Stromal cell of bone marrow (primary cell): ENCODE measurements at places on chromosomes 5 and 9.

DNA sequence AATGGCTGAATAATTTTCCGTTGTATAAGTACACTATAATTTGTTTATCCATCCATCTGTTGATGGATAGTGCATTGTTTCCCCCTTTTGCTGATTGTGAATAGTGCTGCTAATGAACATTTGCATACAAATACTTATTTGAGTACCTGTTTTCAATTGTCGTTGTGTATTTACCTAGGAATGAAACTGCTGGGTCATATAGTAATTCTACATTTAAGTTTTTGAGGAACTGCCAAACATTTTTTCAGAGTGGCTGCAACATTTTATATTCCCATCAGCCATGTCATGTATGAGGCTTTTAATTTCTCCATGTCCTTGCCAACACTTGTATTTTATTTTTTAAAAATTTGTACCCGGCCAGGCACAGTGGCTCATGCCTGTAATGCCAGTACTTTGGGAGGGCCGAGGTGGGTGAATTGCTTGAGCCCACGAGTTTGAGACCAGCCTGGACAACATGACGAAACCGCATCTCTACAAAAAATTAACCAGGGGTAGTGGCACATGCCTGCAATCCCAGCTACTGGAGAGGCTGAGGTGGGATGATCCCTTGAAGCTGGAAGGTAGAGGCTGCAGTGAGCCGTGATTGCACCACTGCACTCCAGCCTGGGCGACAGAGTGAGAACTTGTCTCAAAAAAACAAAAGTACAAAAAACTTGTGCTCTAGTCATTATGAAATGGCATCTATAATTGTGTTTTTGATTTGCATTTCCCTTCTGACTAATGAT, 2.2 kb upstream of the ANXA6 start:
- no peak for DNase-seq

DNA sequence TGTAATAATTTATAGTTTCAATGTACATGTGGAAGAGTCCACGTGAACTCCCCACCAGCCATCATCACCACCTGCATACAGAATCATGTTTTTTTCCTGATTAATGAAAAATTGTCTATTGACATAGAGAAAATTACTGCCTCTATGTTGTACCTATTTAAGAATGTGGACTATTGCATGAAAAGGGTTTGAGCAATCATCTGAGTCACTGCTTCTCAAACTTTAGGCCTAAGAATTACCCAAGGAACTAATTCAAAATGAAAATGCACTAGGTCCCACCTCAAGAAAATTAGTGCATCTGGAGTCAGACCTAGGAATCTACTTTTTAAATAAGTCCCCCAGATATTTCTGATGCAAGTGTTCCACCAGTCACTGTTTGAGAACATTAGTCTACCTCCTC, 709.3 kb downstream of the MAT2B start:
- DNase-seq = no peak

DNA sequence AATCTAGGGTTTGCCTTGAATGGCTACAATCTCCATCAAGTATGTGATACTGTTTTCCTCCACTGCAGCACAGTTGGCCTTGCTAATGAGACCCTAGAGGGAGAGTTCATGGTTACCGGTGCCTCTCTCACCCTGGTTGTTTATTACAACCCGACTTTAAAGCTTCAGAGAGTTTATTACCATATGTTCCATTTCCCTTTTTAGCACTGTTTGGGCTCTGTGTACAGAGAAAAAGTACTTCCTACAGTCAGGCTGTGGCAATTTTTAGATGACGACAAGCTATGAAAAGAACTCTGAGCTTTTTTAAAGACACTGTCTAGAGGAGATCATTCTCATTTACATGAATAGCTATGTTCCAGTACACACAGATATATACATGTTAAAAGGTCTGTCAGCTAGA, 48.8 kb upstream of the PLCXD3 start:
- DNase-seq = no peak

GRCh38 chr5:32520972-32521371, 64.4 kb upstream of the SUB1 start:
- no peak for DNase-seq

DNA sequence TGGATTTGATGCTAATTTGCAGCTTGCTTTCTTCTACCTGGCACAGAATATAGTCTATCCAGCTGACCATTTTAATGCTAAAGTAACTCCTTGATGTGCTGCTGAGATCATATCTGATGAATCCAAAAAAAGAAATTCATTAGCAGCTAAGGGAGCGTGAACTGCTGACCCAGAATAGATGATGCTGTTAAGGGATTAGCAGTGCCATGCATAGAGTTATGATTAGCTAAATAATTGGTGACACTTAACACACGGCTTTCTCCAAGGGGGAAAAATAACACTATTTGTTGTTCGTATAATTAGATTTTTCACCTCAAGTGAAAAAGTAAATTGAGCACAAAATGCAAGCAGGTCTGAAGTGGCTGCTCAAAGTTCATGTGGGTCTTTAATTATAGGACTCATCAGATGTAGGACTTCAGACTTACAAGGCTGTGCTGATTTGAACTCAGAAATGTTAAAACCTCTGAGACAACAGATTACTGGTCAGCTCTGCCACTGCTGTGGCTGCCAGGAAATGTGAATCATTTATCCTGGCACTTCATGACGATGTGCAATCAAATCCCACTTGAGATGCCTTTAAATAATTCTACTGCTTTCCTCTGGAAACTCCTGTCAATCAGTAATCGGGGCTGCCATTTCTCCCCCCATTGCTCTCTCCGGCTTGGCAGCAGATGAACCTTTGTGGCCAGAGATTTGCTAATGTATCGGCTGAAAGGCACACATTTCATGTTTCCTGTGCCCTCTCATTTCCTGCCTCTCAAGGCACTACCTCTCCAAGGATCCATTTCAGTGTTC, 291.6 kb upstream of the C9orf72 start:
- DNase-seq = peak; percentile 63

- DNase-seq = no peak
Measured at GRCh38 chr5:95743232-95743631, 12.1 kb downstream of the RHOBTB3 start.
